H1 (cell line): ENCODE measurements at places on chromosomes 6 and 20. TPM values are rescaled to one million over a fixed set of nuclear protein-coding genes. Genes with fewer than 3 reads are reported as not detected.
A peak's percentile ranks its signal among the peaks of the same experiment; 100 is the strongest.

DNA sequence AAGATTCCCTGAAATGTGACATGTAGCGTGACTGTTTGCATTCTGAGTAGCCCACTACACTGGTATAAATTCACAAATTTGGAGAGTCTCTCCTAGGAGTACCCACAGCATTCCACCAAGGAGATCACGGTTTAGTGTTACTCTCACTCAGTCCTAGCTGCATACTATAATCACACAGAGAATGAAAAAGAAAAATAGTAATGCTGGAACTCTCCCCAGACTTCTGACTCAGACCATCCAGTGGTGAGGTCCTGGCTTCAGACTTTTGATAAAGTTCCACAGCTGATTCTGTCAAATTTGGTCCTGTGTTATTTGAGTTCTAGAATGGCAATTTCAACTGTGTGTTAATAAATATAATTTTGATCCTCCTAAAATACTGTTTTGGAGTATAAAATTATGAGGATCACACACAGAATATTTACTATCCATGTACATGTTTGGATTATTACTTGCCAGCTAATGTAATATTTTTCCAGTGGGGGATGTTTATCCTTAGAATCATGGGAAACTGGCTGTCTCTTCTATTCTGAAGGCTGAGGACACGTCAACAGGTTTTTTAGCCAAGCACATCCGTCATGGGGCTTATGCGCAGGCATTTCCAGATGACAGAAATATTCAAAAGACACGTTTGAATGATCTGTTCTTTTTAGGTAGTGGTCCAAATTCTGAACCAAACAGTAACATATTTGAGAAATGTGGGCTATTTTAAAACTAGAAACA, 5.1 kb upstream of the KIAA0408 start:
- H3K4me1 ChIP-seq, result no peaks in the 10 kb centered on the region
- H3K4me3 ChIP-seq, result no peak overlapping the region
- H3K27ac ChIP-seq, result no peak overlapping the region
- no peak for DNase-seq

GRCh38 chr6:39268171-39268570, 38.9 kb upstream of the KCNK5 start:
- H3K4me1 ChIP-seq, result peaks cover 4% of the 10 kb centered on the region
- H3K4me3 ChIP-seq, result no peak overlapping the region
- no peak for DNase-seq
- no peaks in the 10 kb centered on the region for H3K36me3 ChIP-seq
- no peak overlapping the region for H3K27ac ChIP-seq
- no peaks in the 10 kb centered on the region for H3K27me3 ChIP-seq

DNA sequence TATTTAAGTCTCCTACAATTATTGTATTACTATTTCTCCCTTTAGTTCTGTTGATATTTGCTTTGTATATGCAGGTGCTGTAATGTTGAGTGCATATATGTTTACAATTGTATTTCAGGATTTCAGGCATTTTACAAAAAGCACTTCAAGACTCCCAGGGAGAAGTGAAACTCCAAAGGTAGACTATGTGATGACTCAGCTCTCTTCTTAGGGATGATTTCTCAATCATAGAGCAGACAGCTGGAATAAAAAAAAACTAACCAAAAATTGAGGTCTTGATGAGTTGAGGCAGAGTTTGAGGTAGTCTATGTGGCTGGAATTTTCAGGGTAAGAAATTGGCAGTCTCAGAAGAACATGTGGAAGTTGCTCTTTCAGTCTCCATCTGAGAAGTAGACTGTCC, 786.1 kb downstream of the TFAP2A start:
- H3K27me3 ChIP-seq, result no peaks in the 10 kb centered on the region
- H3K27ac ChIP-seq, result no peak overlapping the region
- DNase-seq, result no peak
- H3K36me3 ChIP-seq, result no peaks in the 10 kb centered on the region

DNA sequence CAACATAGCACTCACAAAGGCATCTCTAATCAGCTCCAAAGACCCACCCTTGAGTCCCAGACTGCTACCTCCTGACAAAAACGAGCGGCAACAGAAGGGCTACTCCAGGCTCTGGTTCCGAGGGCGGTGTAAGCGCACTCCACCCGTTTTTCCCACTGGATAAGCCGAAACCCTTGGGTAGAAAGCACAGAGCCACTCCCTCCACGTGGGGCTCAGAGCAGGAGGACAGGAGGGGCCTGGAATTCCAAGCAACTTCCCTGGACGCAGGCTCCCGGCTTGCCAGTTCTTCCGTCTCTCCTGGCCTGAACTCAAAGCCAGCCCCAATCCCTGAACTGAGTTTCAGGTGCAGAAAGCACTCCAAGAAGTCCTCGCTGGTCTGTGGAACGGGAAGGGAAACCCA, 7.4 kb downstream of the GMEB2 start:
- no peak overlapping the region for H3K4me3 ChIP-seq
- peaks cover 19% of the 10 kb centered on the region; the same call in 1 of the 2 replicates for H3K36me3 ChIP-seq
- H3K27me3 ChIP-seq, result no peaks in the 10 kb centered on the region; the same call in 1 of the 2 replicates
- no peaks in the 10 kb centered on the region for H3K4me1 ChIP-seq

DNA sequence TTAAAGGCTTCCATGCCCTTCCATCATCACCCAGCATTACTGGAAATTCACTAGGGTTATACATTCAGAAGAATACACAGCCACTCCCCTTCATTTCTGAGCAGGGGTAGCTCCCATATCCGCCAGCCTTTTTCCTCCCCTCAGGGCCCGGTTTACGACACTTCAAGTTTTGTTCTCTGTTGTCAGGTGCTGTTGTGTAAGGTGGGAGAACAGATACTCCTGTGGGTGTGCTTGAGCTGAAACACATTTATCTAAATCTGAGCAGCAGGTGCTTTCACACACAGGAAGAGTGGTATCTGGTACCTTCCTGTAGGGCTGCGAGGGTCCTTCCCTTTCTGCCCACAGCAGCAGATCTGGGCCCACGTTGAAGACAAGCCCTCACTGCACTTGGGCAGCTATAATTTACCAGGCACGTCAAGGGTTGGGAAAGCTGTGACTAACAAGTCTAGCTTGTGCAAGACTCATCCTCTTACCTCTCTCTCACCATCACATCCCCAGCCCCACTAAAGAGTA, 215.8 kb upstream of the RREB1 start:
- H3K4me3 ChIP-seq, result no peak overlapping the region
- DNase-seq, result no peak
- H3K4me1 ChIP-seq, result peaks cover 14% of the 10 kb centered on the region
- H3K27ac ChIP-seq, result no peak overlapping the region

DNA sequence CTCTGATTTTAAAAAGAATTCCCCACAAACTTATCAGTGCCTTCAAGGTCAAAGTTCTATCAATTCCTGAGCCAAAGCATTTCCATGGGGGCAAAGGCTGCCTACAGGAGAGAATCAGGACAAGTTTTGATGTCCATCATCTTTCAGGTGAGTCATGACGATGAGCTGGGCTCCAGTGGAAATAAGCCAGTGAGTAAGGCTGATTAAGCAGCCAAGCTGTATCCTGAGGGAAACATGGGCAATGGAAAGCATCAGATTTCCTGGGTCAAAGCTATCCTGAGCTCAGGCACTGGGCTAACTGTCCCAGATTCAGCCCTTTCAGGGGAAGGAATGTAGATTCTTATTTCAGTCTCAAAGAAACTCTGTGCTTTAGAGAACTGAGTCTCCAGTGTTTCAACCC, 377.4 kb downstream of the CD109 start:
- no peak for DNase-seq
- no peaks in the 10 kb centered on the region for H3K4me1 ChIP-seq
- H3K27ac ChIP-seq, result no peak overlapping the region
- no peak overlapping the region for H3K4me3 ChIP-seq

GRCh38 chr20:4748847-4749246, 27.1 kb downstream of the PRND start:
- no peaks in the 10 kb centered on the region for H3K27me3 ChIP-seq
- 0 out of 2 replicates have a peak, but pooled peaks cover 7% of the 10 kb centered on the region for H3K4me1 ChIP-seq
- no peak overlapping the region for H3K4me3 ChIP-seq

DNA sequence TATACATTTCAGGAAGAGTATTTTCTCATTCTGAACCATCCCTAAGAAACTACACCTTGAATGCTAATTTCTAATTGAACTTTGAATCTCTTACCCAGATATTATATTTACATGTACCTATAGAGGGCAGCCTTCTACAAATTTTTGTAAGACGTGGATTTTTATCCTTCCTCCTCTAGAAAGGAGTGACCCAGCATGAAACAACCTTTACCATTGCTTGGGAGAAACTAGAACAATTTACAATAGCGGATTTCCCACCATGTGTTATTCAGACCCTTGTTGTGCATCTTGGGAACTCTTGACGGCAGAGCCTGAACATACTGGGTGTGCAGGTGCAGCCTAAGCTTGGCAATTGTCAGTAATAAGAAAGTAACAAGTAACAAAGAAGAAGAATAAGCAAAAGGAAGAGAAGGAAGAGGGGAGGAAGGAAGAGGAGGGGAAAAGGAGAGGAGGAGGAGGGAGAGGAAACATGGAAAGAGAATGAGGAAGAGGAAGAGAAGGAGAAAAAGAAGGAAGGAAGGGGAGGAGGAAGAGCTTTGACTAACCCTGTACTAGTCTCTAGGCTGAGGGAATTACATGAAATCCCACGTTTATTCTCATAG, 10.8 kb upstream of the TAAR1 start:
- no peak overlapping the region for H3K4me3 ChIP-seq
- no peaks in the 10 kb centered on the region for H3K4me1 ChIP-seq
- H3K36me3 ChIP-seq, result no peaks in the 10 kb centered on the region
- no peak overlapping the region for H3K27ac ChIP-seq

- H3K36me3 ChIP-seq, result no peaks in the 10 kb centered on the region
- H3K27me3 ChIP-seq, result no peaks in the 10 kb centered on the region
- DNase-seq, result peak; percentile 21
- H3K4me1 ChIP-seq, result peaks cover 7% of the 10 kb centered on the region
- H3K27ac ChIP-seq, result no peak overlapping the region
- no peak overlapping the region for H3K4me3 ChIP-seq
Measured at GRCh38 chr6:11277275-11278206, 45.1 kb upstream of the NEDD9 start.

GRCh38 chr6:293193-294174, 1.2 kb downstream of the DUSP22 start:
- no peaks in the 10 kb centered on the region for H3K36me3 ChIP-seq
- H3K4me3 ChIP-seq, result peak overlapping the region; percentile 57
- H3K4me1 ChIP-seq, result peaks cover 3% of the 10 kb centered on the region; the same call in 1 of the 2 replicates
- no peak for DNase-seq

DNA sequence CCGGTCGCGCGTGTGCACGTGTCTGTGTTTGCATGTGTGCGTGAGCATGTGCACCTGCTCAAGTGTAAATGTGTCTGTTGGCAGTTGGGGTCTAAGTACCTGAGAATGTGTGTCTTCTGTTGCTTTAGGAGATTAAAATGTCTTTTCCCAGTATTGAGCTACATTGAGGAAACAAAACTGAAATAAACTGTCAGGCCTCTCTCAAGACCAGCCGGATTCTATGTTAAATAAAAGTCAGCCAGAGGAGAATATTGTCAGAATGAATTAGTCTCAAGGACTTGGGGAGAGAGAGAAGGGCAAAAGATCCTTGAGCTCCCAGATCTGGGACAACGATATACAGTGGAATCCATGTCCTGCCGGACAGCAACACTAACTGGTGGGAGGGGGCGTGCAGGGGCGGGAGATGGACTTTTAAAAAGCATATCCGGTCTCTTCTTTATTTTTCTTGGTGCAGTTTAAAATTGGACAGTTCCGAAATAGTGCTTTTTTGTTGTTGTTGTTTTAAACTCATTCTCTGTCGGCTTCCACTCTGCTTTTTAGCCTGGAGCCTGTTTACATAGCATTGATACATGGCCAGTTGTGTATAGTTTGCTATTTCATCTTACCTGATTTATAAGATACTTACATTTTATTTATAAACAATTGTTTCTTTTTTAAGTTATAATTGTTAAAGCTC, 3.3 kb upstream of the TBX18 start:
- H3K4me1 ChIP-seq, result peaks cover 20% of the 10 kb centered on the region; the same call in 1 of the 2 replicates
- peaks cover 72% of the 10 kb centered on the region for H3K27me3 ChIP-seq
- H3K27ac ChIP-seq, result no peak overlapping the region
- no peaks in the 10 kb centered on the region; the same call in 1 of the 2 replicates for H3K36me3 ChIP-seq
- DNase-seq, result no peak

DNA sequence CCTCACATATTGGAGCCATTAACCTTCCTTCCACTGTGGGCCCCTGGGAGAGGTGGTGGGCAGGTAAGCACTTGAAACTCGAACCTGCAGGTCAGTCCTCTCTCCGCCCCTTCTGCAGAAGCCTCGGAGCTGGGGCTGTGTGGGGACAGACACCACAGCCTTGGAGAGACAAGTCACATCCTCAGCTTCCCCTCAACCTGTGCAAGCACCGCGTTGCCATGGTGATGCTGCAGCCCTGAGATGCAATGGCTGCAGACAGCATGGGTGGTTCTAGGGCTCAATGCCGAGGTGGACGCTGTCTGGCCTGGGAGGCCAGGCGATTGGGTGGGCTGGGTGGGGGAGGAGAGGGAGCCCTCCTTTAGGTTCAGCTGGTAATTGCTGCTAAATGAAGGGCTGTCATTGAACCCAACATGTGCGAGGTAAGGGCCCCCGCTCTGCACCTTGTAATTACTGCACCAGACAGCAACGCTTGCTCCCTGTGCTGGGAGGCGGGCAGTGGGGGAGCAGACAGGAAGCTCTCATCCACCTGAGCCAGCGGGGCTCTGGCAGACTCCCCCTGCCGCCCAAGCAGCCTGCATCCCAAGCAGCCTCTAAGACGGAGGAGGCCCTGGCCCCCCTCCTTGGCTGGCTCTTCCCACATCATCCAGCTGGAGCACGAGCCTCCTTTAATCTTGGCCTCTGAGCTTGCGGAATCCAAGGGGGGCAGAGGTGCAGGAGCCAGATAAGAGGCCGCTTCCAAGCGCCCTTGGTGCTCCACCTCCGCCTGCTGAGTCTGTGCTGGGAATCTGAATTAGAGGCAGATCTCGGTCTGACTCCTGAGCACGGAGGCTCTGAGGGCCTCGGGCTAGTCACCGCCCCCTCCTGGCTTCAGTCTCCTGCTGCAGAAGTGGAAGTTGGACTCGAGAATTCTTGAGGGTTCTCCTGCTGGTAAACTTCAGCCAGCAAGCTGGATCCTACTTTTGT, 39.8 kb upstream of the CDH22 start:
- peaks cover 5% of the 10 kb centered on the region for H3K27me3 ChIP-seq
- H3K4me1 ChIP-seq, result peaks cover 28% of the 10 kb centered on the region
- no peaks in the 10 kb centered on the region for H3K36me3 ChIP-seq
- no peak overlapping the region; the same call in 1 of the 2 replicates for H3K4me3 ChIP-seq
- no peak overlapping the region for H3K27ac ChIP-seq
- DNase-seq, result peak; percentile 77

GRCh38 chr6:64672651-64673050, 1034.4 kb downstream of the EYS start:
- H3K4me1 ChIP-seq, result no peaks in the 10 kb centered on the region
- no peak for DNase-seq
- no peak overlapping the region for H3K27ac ChIP-seq

GRCh38 chr6:34877259-34877658, 10.6 kb downstream of the TAF11 start:
- DNase-seq, result no peak
- peaks cover 34% of the 10 kb centered on the region for H3K36me3 ChIP-seq
- H3K4me3 ChIP-seq, result no peak overlapping the region
- H3K27ac ChIP-seq, result no peak overlapping the region

- no peaks in the 10 kb centered on the region for H3K4me1 ChIP-seq
- H3K4me3 ChIP-seq, result no peak overlapping the region
- H3K27me3 ChIP-seq, result no peaks in the 10 kb centered on the region
- no peaks in the 10 kb centered on the region for H3K36me3 ChIP-seq
- no peak overlapping the region for H3K27ac ChIP-seq
Measured at GRCh38 chr20:8766868-8767390, 302.0 kb upstream of the PLCB4 start.

The WASF1 gene
- 37.2 and 37.6 TPM in 2 replicates for total RNA-seq

The SUMO4 gene
- 1.0 and 1.3 TPM in 2 replicates for total RNA-seq

The CRISP2 gene
- not detected in 2 replicates for total RNA-seq

The CST5 gene
- total RNA-seq, result not detected in 2 replicates
